ENCODE measurements at places on chromosomes 1 and 21.

DNA sequence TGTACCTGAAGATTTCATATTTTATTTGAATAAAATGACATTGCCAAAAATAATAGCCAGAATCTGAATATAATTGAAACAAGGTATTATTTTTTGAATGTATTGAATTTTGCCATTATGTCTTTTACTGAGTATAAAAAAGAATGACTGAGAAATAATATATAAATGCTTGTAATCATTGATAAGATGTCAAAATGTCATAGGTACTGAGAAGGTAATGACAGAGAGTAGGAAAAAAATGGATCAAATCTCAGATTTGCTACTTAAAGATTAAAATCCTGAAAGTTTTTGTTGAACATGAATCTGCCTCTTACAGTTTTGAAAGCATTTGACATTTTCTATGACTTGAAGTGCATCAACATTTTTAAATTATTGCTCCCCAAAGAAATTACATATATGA lies 1069.9 kb upstream of the ADGRL4 start:
- DNase-seq, result no peak

DNA sequence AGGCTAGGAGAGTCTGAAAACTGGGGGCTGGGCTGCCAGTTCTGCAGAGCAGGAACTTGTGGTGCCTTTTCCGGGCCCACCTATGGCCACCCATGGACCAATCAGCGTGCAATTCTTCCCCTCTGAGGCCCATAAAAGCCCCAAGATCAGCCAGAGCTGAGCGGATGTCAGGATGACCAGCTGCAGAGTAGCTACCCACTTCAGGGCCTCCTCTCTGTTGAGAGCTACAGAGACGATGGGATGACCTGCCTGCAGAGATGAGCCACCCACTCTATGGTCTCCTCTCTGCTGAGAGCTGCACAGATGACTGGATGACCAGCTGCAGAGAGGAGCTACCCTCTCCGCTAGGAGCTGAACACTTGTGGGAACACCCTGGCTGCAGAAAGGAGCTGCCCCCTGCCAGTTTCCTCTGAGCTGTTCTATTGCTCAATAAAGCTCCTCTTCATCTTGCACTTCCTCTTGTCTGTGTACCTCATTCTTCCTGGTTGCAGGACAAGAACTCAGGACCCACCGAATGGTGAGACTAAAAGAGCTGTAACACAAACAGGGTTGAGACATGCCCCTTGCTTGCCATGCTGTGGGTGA lies 12.8 kb upstream of the AADACL4 start:
- DNase-seq, result no peak

DNA sequence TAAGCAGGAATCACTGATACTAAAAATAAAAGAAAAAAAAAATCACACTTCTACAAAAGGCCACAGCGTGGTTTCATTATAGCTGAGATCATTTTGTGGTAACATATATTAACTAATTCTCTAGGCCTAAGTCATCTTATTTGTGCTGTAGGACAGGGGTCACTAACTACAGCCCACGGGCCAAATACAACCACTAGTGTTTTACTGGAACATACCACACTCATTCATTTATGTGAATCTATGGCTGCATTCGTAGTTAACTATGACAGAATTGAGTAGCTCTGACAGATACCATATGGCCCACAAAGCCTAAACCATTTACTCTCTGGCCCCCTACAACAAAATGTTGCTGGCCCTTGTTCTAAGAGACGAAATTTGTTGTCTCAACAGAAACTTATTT lies 224.4 kb downstream of the VAV3 start:
- DNase-seq, result peak; percentile 8

DNA sequence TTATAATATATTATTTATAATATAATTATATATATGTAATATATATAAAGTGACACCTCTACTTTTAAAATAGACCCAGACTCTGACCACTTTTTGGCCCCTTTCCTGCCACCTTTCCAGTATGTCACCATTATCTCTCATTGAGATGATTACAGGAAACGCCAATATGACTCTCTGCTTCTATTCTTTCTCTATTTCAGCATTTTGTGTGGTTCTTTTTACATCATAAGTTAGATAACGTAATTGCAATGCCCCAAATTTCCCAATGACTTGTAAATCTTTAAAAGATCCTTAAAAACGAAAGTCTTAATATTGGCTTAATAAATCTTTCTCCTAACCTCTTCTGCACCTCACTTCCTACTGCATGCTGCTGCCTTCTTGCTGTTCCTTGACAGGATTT lies 8.1 kb upstream of the GBP5 start:
- no peak for DNase-seq

DNA sequence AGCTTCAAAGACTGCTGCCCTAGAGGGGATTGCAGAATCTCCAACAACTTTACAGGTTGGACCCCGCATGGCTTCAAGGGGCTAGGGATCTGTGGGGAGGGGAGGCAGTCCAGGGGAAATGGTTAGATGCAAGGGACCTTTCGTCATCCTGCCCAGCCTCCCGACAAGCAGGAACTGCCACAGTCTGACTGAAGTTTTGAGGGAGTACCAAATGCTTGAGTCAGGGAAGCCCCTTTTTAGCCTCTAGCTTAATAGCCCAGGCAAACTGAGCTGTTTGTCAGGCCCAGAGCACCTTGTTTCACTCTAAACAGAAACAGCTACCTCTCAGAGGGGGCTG lies 1.1 kb downstream of the TOR3A start:
- DNase-seq, result peak; percentile 31

DNA sequence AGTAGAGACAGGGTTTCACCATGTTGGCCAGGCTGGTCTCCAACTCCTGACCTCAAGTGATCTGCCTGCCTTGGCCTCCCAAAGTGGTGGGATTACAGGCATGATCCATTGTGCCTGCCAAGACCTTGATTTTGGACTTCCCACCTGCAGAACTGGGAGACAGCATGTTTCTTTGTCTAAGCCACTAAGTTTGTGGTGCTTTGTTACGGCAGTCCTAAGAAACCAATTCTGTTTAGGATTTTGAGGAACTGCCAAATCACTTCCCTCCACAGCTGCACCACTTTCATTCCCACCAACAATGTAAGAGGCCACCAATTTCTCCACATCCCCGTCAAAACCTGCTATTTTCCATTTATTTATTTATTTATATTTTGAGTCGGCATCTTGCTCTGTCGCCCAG lies 46.1 kb downstream of the CHAF1B start:
- DNase-seq, result no peak

DNA sequence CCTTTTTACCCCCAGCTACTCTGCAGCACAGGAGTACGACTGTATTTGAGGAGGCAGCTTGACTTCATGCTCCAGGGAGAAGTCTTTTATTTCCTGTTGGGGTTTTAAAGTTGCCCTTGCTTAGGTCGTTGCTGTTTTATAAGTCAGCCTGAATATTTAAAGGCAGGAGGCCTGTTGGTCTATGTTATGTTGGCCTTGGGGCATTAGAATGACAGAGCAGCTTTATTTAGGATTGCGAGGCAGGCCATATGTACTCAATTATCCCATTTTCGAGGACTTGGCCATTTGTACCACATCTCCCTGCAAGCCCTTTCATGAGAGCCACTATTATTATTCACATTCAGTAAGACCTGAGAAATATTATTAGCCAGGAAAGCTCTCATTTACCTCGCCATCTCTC lies 47.0 kb downstream of the KIF26B start:
- DNase-seq, result no peak

DNA sequence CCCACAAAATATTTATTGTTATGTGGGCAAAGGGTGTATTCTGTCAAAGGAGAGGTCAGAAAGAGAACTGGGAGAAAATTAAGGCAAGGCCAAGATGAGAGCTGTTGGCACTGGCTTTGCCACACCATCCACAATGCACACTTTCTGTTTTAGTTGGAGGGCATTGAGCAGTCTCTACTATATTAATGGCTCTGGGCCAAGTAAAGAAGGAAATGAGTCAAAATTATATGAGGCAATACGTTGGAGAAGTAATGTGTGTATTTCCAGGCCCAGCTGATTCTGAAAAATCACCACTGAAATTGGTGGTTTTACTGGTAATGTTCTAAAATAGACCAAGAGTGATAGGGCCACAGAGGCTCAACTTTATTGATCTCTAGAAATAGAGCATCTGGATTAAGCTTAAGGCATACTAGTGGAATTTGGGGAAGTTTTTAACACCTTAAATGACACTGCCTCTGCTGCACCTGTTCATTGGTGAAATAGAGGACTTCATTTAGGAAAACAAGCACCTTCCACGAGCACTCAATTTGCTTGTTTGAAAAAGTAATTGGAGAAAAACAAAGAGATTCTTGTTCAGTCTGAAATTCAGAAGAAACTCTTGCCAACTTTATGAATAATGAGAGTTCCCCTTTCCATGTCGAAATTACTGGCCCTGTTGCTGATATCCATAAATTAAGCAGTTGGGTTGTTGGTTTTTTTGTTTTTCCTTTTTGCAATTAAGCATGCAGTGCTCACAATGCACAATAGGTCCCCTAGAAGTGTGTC lies 424.9 kb downstream of the ADGRL2 start:
- DNase-seq, result peak; percentile 49

DNA sequence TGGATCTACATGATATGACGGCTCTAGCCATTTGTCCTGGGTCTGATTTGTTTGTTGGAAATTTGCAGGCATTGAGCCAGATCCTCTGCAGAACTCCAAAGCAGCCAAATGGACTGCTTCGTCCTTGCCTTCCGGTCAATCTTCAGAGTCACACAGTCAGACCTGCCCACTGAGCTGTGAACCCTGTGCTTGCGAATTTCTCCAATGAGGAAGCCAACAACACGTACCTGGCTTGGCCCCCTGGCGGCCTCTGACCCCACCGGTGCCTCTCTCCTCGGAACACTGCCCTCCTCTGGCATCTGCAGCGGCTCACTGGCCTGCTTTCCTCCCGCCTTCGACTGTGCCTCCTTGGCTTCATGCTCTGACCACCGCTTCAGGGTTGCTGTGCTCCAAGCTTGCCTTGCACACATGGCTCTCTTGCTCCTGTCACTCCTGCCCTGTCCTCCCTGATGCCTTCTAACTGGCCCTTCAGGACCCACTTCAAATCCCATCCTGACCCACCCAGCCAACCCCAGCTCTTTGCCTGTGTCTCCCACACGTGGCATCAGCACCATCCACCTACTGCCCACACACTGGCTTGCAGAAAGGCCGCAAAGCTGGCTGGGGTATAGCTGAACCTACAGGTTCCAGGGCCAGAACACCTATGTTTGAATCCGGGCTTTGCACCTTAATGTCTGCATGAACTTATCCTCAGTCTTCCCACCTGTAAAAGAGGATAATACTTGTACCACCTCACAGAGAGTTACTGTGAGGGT lies 128.2 kb downstream of the KCNN3 start:
- DNase-seq, result no peak

DNA sequence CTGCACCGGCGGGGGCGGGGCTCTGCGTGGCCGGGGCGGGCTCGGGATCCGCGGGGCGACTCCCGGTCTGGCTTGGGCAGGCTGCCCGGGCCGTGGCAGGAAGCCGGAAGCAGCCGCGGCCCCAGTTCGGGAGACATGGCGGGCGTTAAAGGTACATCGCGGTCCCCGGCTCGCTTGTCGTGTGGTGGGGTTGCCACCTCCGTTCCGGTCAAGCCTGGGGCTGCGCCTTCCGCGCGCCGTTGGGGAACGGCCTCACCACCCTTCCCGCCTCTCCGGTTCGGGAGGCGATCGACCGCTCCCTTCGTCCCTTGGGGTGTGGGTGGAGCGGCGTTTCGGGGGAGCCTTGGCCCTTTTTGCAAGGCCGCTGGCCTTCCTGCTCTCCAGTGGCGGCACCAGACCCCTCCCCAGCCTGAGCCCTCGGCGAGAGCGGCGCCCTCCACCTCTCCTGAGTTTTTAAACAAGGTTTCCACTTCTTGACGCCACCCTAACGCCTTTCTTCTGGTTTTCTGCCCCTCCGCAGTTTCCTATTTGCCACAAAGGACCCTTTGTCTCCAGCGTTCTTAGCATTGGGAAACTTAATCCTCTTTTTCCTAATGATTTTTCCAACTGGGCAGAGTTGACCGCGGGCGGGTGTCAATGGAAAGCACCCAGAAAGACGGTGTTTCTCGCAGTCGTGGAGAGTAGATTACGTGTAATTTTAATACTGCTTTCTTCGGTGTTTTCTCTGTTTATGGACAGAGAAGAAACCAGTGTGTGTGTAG lies at the start of the genes LEPR and LEPROT:
TSS of gene LEPR (plus strand) at position 79 of the 761 bp plus-strand sequence. CDS start 144,898 bp downstream, outside the sequence.
TSS of gene LEPROT (plus strand) at position 79 of the 761 bp plus-strand sequence. CDS start at position 136, 57 bp downstream.
- no peak for DNase-seq

DNA sequence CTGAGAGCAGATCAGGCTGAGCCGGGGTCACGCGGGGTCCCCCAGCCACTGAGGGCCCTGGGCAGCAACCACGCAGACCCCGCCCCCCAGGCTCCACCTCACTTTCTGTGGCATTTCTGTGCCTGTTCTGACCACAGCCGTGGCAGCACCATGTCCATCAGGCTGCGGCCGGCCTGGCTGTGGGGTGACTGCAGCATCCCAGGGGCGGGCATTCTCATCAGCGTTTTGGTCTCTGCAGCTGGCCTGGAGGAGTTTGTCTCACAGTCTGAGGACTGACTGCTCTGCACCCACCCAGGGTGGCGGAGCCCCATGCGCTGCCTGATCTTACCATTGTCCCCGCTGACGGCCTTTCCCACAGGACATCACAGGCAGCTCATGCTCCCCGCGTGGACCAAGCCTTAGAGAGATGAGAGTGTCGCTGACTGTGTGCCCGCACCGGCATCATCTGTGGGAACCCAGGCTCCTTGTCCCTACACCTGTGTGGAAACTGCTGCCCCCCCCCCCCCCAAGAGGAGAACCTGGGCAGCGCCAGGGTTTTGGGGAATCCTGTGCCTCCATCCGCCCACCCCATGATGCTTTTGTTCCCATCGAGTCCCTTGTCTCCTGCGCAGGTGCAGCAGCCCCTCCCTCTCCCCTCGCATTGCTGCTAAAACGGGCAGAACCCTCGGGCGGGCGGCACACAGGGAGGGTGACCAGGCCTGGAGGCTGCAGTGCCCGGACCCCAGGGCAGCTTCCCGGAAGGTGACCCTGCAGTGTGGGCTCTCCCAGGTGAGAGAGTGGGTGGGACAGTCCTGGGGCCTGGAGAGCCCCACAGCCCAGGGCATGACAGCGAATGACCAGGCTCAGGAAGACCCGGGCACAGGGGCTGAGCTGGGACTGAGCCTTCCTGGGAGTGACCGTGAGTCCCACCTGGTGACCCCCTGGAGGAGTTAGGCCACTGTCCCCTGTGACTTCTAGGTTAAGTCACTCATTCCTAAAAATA lies 1.8 kb downstream of the KRTAP10-1 start:
- no peak for DNase-seq

- peak; percentile 79 for DNase-seq
Observed at GRCh38 chr1:41151846-41152245, 90.3 kb downstream of the SCMH1 start.

GRCh38 chr1:27099135-27099586 lies 55.8 kb downstream of the SLC9A1 start:
- peak; percentile 60 for DNase-seq

DNA sequence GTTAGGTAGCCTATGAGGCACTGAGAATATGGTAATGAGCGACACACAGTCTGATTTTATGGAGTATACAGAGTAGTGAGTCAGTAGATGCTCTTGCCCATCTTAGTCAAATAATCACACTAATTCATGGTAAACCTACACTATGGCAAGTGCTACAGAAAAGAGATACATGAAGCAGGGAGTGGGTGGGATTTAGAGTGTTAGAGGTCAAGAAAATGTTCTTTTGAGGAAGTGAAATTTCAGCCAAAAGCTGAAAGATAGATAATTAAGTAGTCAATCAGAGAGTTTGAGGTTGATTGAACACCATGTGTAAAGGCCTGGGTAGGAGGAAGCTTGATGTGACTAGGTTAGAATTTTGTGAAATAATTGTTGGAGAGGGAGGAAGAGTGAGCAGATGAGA lies 14.7 kb downstream of the MDM4 start:
- DNase-seq, result no peak

GRCh38 chr1:44485229-44485933 lies 80.3 kb downstream of the RNF220 start:
- DNase-seq, result peak; percentile 70

- no peak for DNase-seq
Observed at GRCh38 chr1:79790950-79791349, 784.4 kb upstream of the ADGRL4 start.
